Upper lobe of right lung (tissue), 1 donor: ENCODE measurements at places on chromosomes 7 and 10.

DNA sequence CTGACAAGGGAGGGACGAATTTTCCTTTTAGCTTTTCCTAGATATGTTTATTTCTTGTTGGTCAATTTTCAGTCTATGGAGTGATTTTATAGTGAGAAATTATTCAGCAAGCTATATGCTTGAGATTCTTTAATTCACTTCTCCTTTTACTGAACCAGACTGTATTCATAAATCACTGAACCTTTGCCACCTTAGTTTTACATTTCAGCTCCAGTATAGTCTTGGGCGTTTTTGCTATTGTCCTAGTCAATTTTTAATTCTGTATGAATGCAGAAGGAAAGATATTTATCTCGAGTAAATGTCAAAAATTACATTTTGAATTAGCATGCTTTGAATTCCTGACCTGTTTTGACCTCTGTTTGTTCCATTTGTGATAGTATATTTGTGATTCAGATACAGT is 468.9 kb downstream of the IPMK start:
- no peak for DNase-seq

DNA sequence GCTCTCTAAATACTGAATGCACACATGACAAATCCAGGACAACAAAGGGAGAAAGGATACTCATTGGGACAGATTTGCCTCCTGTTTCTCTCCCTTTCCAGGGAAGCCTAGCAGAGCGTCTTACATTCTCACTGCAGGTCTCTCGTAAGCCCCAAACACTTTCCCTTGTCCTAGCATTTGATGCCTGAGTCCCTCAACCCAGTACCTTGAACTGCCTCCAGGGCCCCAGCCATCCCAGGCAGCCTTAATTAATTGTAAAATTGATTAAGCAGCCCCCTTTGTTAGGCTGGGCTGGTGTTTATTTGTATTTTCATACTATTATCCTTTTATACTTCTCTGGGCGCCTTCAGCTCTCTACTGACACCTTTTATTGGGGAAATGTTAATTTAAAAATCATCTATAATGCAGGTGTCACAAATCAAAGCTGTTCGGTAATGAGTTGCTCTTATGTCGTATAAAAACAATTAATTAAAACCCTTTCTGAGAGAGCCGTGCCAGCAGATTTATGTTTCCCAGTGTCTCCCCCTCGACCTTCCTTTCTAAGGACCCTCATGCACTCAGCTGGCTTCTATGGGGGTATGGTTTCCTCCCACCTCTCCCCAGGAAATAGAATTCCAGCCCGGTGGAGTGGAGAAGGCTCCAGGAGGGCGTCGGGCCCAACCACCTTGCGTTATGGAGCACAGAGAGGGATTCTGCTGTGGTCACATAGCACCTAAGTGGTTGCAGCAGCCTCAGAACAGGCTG is 243.8 kb downstream of the RPS24 start:
- DNase-seq = no peak

DNA sequence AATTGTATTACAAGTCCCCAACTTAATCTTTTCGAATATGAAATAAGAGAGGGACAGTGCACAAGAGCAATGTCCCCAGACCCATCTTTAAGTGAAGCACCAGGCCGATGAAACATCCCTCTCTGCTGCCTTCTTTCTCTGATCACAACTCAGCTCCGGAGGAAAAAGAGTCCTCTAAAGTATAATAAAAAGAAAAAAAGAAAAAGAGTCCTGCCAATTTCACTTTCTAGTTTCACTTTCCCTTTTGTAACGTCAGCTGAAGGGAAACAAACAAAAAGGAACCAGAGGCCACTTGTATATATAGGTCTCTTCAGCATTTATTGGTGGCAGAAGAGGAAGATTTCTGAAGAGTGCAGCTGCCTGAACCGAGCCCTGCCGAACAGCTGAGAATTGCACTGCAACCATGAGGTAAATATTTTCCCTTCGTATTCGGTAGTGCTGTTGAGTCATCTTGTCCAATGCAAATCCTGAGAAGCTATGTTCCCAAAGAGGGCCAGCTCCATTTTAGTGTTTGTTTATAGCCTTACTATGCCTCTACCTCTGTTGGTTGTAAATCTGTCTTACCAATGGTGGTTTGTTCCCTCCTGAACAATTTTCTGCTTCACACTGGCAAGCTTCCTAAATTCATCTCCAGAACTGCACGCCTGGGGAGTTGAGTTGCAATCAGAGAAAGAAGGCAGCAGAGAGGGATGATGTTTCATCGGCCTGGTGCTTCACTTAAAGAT is at the start of gene IFIT2:
IFIT2 (plus strand) TSS at position 326 of the 725 bp plus-strand sequence; CDS start at position 404, 78 bp downstream.
- no peak for DNase-seq

DNA sequence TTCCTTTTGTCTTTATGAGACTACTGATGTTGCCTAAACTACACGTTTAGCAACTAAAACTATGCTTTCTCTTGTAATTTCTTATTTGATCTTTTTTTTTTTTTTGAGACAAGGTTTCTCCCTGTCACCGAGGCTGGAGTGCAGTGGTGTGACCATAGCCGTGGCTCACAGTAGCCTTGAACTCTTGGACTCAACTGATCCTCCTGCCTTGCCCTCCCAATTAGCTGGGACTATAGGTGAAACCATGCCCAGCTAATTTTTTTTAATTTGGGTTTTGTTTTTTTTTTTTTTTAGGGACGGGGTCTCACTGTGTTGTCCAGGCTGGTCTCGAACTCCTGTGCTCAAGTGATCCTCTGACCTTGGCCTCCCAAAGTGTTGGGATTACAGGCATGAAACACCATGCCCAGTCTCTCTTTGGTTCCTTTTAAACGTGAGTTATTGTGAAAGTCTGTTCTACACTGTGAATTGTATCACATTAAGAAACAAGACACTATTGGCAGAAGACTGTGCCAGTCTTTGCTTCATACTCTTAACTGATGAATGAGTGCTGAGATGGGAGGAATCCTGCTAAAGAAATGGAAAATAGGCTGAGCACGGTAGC is 6.4 kb downstream of the TMEM248 start:
- DNase-seq = no peak

- DNase-seq = no peak
Measured at GRCh38 chr7:71472962-71473361, 341.0 kb downstream of the GALNT17 start.

GRCh38 chr10:44589944-44590449 is 205.1 kb upstream of the CXCL12 start:
- no peak for DNase-seq

- DNase-seq = no peak
Measured at GRCh38 chr10:34859170-34859569, 44.1 kb upstream of the PARD3 start.

- DNase-seq = no peak
Measured at GRCh38 chr10:114708717-114709335, 50.8 kb upstream of the ABLIM1 start.

DNA sequence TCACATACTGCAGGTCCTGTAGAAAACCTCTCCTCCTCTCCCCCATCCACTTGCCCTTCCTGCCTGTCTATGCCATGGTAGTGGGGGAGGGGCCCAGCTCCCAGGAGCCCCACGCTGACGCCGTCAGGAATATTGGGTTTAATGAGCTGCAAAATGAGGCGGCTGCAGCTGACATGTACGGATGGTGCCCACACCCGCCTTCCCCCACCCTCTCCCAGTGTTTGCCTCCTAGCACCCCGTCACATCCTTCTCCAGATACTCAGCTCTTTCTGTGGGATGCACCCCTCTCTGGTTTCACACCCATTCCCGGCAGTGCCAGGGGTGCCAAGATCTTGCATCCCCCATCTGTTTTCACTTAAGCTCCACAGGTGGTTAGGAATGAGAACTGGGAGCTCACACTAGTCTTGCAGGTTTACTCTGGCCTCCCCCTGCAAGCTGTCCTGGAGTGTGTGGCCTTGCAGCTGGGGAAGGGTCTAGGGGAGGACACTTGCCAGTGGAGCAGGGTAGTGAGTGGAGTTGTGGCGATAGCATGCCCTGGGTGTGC is 26.1 kb downstream of the GBX1 start:
- no peak for DNase-seq

GRCh38 chr7:117273814-117274225 is 49.0 kb downstream of the WNT2 start:
- no peak for DNase-seq

DNA sequence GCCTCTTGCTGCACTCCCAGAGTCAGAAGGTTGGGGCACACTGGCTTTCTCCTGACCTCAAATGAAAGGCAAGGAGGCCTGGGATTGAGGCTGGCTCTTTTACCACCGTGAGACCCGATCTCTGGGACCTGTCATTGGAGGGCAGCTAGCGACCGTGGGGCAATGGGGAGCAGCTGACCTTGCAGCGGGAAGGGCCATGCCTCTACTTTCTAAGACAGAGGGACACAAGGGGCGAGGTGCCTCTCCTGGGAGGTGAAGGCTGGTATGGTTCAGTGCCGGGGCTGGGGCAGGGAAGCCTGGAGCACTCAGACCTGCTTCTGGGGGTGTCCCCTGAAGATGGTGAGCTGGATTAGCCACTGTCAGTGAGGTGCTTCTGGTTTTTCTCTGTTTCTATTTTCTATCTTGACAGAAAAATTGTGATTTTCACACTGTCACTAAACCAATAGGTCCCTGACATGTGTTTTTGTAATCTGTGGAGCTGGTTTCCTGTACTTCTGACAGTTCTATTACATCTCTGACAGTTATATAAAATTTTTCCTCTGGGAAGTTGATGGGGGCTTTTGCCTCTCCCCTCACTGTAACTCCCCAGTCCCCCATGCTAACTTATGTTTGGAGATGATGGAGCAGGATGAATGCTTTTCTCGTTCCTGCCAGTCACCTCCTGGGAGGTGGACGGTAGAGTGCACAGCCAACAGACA is 340.8 kb downstream of the RPS24 start:
- no peak for DNase-seq

- no peak for DNase-seq
Measured at GRCh38 chr7:73610105-73610504, 14.2 kb downstream of the MLXIPL start.

DNA sequence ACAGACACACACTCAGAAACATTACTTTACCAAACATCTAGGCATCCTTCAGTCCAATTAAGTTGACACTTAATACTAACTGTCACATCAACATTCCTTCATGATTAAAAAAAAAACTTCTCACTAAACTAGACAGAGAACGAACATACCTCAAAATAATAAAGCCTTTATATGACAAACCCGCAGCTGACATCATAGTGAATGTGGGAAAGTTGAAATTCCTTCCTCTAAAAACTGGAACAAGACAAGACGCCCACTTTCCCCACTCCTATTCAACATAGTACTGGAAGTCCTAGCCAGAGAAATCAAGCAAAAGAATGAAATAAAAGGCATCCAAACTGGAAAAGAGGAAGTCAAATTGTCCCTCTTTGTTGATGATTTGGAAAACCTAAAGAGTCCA is 96.9 kb upstream of the PPP1R9A start:
- no peak for DNase-seq

GRCh38 chr7:29418651-29419050 is 145.0 kb upstream of the PRR15 start:
- DNase-seq = no peak

DNA sequence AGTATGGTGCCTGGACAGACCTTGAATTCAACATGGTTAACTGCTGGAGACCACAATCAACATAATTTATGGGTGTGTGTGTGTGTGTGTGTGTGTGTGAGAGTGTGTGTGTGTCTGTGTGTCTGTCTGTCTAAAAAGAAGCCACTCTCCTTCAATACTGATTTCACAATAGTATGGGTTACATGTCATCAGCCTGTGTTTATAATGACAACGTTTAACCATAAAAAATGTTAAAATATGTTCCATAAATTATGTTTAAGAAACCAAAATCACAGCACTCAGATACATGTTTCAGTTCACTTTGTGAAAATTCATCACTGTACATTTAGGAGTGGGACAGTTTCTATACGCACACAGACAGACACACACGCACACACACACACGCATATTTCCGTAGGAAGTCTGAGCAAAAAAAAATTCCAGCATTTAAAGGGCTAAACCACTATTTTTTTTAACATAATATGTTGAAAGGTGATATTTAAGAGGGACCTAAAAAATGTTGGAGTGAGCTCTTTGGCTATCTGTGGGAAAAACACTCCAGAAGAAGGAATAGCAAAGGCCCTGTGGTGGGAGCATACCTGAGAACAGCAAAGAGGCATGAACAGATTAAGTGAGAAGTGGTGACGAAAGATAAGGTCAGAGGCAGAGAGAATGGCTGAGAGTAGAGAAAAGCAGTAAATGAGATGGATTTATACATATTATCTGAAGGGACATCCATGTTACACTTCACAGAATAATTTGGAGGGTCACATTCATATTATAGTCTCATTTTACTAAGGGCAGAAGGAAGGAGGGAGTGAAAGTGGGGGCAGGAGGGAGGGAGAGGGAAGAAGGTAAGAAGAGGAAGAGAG is 10.9 kb downstream of the PDZD8 start:
- no peak for DNase-seq

- no peak for DNase-seq
Measured at GRCh38 chr10:21265622-21266021, 259.9 kb downstream of the SKIDA1 start.

- DNase-seq = no peak
Measured at GRCh38 chr10:68402276-68402675, 4.8 kb downstream of the RUFY2 start.

DNA sequence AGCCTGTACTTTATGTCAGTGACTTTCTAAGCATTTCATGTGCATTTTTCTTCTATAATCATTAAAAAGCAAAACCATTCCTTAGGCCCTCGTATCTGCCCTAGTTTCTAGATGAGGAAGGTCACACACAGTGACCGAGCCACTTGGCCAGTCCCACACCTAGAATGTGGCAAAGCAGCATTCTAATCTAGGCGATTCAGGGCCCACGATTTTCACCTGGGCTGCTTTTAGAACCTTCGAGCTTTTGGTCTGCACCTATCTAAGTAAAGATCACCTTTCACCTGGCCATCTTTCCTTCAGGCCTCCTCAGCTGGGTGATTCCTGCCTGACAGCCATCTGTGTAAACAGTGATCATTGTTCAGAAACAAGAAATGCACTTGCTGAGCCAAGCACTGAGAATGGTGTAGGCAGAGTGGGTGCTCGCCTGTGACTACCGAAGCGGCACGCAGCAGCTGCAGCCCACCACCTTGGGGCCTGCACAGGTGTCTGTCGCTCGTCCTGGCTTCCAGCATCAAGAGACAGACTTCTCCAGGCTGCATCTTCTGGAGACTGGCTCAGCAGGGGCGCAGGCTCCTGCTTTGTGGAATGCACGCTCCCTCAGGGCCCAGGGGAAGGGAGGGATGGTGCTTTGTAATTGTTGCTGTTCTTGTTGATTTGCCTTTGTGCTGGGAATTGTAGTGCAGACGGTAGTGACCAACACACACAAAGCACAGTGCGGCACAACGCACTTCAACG is 149.0 kb upstream of the INSYN2A start:
- no peak for DNase-seq
